ENCODE measurements at places on chromosomes 4 and X.
A peak's percentile ranks its signal among the peaks of the same experiment; 100 is the strongest.

DNA sequence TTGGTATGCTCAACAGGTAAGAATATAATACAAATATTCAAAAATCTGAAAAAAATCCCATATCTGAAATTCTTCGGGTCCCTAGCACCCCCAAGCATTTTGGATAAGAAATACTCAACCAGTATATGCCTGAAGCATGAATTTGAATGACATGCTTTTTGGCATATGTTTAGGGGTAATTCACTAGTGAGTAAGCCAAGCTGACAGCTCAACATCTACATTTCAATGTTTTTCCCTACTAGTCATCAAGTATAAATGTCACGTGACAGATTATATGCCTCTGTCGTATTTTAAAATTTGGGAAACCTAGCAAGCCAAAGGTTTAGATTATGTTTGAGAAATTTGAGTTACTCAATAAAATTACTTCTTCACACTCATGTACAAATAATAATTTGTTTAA is 125.1 kb downstream of the FGF16 start:
- no peak overlapping the region for H3K27ac ChIP-seq
- no peaks in the 10 kb centered on the region for H3K36me3 ChIP-seq
- no peaks in the 10 kb centered on the region for H3K4me1 ChIP-seq
- no peak overlapping the region for H3K4me3 ChIP-seq

DNA sequence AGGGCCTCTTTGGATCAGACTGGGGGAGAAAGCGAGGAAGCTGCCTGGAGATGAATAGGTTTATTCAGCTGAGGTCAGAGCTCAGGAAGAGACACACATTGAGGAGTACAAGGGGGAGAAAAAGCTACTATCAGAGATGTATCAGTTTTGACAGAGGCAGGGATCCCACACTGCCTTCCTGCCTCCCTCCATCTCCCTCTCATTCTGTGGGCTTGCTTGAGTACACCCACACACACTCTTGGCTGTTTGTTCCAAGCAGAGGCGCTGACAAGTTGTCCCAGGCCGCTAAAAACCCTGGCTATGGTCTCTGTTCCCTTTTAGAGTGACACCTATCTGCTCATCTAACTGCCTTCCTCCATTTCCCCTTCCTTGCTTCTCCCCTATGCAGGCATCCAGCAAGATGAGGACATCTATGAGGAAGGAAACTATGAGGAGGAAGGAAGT is 5.2 kb downstream of the TSPYL2 start:
- no peak overlapping the region for H3K27ac ChIP-seq
- no peak overlapping the region for H3K4me3 ChIP-seq
- H3K36me3 ChIP-seq: peaks cover 18% of the 10 kb centered on the region
- no peaks in the 10 kb centered on the region for H3K27me3 ChIP-seq
- DNase-seq: no peak

DNA sequence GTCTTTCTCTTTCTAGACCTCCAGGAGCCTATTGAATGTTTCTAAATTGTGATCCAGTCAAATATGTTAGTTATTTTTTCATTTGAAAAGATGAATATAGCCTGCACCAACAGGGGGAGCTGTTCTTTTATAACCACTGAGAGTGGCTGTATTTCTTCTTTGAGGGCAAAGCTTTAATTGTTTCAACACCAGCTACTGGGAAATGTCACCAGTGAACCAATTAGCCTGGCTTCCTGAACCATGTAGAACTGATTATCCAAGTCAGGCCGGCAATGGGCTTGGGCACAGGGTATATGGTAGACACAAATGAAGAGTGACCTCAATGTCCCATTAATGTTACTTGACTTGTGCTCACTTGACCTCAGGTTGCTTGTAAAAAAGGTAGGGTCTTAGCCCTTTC is 4.8 kb upstream of the DAPP1 start:
- H3K4me3 ChIP-seq: no peak overlapping the region
- no peaks in the 10 kb centered on the region for H3K27me3 ChIP-seq
- no peaks in the 10 kb centered on the region for H3K36me3 ChIP-seq
- H3K4me1 ChIP-seq: peaks cover 6% of the 10 kb centered on the region
- DNase-seq: peak; percentile 42

DNA sequence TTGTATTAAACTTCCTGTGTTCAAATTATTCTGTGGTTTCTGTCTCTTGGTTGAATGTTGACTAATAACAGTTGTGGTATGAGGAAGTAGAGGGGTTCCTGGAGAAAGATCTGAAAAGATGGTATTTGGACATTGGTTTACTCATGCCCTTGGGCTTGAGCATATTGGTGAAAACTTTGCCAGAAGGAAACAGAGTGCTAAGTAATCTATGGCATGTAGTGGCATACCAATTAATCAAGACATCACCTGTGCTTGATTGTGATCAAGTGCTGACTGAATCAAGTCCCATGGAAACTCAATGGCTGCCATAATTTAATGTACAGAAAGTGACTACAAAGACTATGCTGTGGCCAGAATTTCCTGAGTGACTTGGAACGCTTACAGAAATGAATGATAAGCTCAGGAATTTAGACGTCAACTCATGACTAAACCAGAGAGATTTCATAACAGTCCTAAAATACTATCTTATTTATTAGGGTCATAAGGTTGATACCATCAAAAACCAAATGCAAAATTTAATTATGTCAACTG is 2062.9 kb downstream of the ARAP2 start:
- H3K4me1 ChIP-seq: no peaks in the 10 kb centered on the region
- no peaks in the 10 kb centered on the region for H3K36me3 ChIP-seq
- no peaks in the 10 kb centered on the region for H3K27me3 ChIP-seq
- no peak overlapping the region for H3K27ac ChIP-seq
- no peak overlapping the region for H3K4me3 ChIP-seq

DNA sequence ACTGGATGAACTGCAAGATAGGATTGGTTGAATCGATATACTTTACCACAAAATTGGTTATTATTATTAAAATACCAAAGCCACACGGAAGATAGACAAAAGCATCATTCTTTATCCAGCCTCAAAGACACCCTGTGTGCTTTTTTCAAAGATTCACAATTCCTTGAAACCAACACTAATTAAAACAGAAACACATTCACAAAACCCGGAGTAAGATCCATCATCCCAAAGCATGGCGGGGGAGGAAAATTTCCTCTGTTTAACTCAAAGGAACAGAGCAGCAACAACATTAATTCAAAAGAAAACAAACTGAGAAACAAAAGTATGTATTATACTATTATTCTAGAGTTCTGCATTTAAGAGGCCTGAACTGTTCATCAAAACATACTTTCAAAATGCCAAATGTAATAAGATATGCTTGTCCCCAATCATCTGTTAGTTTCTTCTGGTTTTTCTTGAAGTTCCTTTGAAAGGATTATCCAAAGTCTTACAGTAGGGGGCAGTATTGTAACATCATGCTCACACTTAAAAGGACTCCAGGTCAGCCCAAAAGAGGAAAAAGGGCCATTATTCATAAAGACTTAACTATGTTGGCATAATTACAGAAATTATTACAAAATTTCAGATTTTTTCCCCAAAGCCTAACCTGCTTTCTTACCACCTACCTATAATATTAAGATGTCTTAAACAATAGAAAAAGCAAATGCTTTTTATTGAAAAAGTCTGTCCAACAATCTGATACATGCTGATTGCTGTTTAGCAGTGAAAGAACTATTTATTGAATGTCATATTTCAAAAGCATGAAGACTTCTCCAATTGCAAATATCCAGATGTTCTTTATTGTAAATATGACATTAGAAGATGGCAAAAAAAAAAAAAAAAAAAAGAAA is 168.7 kb downstream of the SCFD2 start:
- peak; percentile 77 for DNase-seq
- H3K27ac ChIP-seq: no peak overlapping the region
- H3K27me3 ChIP-seq: no peaks in the 10 kb centered on the region
- no peaks in the 10 kb centered on the region for H3K36me3 ChIP-seq
- H3K4me3 ChIP-seq: no peak overlapping the region

Measured in K562 (cell line).